Astrocyte of the cerebellum (primary cell): ENCODE measurements at places on chromosomes 6 and 20.

DNA sequence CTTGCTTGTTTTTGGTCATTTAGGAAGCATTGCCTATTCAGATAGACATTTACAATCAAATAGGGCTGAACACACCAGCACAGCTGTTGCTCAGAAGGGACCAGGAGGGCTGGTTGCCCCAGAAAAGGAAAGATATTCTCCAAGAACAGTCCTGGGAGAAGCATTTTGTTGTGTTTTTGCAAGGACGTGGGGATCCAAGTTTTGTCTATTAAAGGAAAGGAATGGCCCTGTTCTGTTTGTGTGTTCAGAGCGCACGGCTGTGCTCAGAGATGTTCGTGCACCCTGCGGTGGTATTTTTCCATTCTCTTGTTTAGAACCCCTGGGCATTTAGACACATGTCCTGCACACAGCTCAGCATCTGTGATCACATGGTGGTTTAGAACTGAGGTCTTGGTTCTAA is 82.5 kb downstream of the TXNDC5 start:
- no peak for DNase-seq

DNA sequence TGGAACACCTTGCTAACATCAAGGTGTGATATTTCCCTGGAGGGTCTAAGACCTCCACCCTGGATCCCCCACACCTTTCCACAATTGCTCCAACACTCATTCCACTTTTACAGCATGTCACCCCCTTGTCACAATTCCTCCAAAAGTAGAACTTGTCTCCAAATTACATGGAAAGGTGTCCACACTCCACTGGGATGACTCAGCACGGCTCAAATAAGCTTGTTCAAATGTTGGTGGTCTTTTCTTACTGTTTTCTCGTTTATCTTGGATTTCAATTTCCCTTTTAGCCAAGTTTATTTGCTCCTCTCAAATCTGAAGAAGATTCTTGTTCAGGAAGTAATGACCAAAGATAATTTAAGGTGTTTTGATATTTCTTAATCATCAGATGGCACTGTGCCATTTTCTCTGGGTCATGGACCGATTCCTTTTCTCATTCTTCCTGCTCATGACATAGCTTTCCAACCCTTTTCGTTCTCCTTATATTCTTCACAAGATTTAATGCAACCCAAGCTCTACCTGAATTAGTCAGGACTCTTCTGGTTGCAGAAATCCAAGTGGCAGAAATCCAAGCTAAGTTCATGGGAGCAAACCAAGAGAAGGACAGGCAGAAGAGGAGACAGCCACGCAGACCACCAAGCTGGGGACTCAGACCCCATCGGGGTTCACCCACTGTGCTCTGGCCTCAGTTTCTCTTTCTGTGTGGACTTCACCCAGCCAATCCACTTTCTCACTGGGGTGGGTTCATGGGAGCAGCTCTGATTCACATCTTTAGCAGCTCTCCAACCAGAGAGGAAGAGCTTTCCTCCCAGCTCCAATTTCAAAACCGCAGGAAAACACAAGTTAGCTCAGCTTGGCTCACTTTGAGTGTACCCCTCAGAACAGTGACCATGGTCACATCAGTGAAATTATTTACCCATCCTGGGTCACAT is 110.5 kb upstream of the CDYL start:
- no peak for DNase-seq

- no peak for DNase-seq
Measured at GRCh38 chr6:157644043-157644810, 178.8 kb upstream of the SNX9 start.

GRCh38 chr6:130027948-130028347 is 9.6 kb downstream of the L3MBTL3 start:
- no peak for DNase-seq

DNA sequence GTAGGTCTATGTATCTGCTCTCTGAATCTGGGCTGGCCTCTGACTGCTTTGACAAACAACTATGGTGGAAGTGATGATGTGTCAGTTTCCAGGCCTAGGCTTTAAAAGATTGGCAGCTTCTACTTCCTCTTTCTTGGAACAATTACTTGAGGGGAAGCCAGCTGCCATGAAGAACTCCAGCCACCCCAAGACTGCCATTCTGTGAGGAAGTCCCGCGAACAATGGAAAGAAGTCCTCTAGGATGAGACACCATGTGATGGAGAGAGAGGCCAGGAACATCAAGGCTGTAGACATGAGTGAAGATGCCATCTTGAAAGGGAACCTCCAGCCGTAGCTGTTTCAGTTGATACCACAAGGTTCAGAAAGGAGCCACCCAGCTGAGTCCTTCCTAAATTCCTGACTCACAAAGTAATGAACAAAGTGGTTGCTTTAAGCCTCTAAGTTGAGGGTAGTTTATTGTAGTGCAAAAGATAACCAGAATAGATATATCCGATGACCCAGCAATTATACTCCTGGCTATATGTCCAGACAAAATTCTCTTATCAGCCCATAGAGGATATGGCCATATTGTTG is 15.3 kb upstream of the TCF15 start:
- no peak for DNase-seq

DNA sequence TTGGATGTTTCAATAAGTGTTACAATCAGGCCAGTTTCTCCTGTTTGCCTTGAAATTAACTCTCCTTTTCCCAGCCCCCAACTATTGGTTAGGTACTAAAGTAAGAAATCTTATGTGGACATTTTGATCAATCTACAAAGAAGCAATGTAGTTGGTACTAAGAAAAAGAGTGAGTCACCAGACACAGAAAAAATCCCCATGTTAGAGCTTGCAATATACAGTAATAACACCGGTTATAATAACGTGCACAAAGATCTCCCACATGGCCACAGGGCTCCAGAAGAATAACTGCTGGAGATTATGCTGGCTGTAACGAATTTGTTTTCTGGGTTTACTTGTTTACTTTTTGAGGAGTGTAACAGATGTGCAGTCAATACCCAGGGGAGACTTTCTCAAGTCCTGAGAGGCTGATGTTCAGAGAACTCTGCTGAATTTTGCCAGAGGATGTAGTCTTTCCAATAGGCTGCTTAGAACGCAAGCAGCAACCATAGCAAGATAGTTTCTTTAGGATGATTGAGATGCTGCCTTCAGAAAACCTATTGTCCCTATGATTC is 166.2 kb upstream of the SPACA1 start:
- no peak for DNase-seq

GRCh38 chr20:63937596-63937995 is 18.6 kb downstream of the UCKL1 start:
- DNase-seq, result no peak

- DNase-seq, result peak; percentile 45
Measured at GRCh38 chr6:31356946-31357466, at the start of gene HLA-B. Gene HLA-B (minus strand): TSS chr6:31357179. CDS start chr6:31357158, 21 bp downstream.

GRCh38 chr6:95439741-95440140 is 137.6 kb upstream of the MANEA start:
- no peak for DNase-seq

DNA sequence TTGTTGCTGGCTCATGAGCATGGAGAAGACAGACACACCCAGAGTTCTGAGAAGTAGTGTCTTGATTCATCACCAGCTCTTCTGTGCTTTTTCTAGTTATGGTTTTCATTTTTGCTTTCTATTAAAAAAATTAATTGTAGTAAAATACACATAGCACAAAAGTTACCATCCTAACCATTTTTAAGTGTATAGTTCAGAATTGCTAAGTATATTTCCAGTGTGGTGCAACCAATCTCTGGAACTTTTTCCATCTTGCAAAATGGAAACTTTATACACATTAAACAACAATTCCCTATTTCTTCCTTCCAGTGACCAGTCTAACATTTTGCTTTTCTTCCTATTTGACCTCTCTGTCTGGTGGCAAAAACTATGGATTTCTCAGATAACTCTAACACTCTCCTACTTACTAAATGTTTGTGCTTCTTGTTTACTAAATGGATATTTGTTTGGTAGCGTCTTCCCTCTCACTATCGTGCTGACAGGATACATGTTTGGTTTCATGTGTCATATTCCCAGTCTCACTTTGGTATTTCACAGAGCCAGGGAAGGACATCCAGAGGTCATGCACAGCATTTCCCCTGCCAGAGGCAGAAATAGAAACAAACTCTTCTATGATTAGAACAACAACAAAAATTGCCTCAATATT is 40.6 kb downstream of the TXLNB start:
- no peak for DNase-seq

DNA sequence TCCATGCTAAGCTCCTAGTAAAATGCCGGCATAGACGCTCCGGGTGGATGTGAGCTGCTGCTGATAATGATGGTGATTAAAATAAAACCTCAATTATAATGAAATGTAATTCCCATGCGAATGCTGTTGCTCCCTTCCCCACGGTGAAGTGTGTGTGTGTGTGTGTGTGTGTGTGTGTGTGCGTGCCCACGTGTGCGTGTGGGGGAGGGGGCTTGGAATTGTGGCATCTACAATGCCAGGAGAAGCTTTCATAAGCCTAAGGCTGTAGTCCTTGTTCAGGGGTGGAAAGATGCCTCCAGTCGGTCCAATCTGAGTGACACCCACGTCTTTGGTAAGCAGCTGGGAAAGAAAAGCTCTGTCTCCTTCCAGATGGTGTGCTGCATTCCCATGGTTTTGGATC is 137.9 kb downstream of the CDH26 start:
- no peak for DNase-seq

DNA sequence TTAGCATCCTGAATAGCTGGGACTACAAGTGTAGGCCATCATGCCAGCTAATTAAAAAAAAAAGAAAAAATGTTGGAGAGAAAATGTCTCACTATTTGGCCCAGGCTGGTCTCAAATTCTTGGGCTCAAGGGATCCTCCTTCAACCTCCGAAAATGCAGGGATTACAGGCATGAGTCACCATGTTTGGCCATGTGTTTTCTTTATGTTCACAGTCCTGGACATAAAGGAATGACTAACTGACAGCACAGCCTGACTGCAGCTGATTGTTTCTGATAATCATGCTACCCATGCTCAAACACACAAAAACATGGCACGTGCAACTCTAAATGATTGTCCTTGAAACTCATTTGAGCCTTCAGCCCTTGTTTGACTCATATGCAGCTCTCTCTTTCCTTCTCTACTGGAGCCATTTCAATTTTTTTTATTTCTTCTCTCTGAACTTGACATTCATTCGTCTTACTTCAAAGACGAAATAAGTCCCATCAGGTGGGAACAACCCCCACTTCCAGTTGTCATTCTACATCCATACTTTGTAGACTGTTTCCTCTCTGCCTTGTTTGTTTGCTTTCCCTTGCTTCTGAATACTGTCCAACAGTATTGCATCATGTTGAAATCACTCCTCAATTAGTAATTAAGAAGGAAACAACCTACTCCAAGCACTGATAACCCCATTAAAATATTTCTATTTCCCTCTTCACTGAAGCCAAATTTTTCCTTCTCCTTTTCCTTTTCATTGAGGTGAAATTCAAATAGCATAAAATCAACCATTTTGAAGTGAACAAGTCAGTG is 413.0 kb downstream of the BMP2 start:
- no peak for DNase-seq

- no peak for DNase-seq
Measured at GRCh38 chr6:2839982-2840748, 1.5 kb downstream of the SERPINB1 start.

- DNase-seq, result no peak
Measured at GRCh38 chr20:20226554-20226953, 141.3 kb upstream of the INSM1 start.

- DNase-seq, result no peak
Measured at GRCh38 chr20:6735942-6736845, 31.3 kb upstream of the BMP2 start.

- DNase-seq, result no peak
Measured at GRCh38 chr6:12097791-12098190, 85.7 kb downstream of the HIVEP1 start.

- DNase-seq, result no peak
Measured at GRCh38 chr6:26057899-26058298, 29.3 kb upstream of the HFE start.

GRCh38 chr6:25659633-25660368 is 7.8 kb downstream of the SCGN start:
- no peak for DNase-seq

DNA sequence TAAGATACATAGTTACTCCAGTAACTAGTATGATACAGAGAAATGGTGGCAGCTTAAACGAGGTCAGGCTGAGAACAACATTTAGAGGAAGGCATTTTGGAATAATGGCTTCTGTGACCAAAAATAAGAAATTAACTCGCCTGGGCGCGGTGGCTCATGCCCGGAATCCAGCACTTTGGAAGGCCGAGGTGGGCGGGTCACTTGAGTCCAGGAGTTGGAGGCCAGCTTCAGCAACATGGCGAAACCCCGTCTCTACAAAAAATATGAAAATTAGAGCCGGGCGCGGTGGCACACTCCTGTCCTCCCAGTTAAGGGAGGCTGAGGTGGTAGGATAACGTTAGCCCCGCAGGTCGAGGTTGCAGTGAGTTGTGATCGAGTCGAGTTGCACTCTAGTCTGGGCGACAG is 1.8 kb downstream of the IGF2R start:
- DNase-seq, result no peak

DNA sequence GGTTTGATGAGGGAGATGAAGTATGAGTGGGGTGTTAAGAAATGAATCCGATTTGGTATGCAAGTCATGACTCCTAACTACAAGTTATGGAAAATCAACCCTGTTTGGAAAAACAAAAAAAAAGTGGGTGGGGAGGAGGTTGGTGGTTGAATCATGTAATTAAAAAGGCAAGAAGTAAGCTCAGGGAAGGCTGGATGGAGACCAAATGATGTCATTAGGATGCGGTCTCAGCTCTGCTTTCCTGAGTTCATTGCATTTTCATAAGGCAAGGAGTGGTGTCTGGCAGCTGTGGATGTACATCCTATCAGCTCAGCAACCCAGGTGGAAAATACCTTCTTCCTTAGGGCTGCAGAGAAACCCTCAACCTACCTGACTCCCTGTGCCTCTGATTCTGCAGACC is 60.4 kb upstream of the AKAP12 start:
- DNase-seq, result peak; percentile 90

- no peak for DNase-seq
Measured at GRCh38 chr20:24684956-24685691, 215.7 kb downstream of the SYNDIG1 start.

GRCh38 chr20:9609887-9610502 is 95.6 kb downstream of the LAMP5 start:
- peak; percentile 67 for DNase-seq

DNA sequence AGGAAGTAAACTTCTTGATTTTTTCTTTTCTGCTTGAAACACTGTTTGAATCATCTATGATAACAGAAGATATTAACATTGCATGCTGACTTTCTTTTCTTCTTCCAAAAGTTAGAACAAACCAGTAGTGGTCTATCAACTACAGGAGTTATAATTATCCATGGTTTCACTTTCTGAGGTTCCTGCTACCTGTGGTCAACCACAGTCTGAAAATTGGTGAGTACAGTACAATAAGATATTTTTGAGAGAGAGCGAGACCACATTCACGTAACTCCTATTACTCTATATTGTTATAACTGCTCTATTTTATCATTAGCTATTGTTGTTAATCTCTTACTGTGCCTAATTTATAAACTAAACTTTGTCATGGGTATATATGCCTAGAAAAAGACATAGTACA is 86.1 kb downstream of the MAP7 start:
- peak; percentile 49 for DNase-seq
